ENCODE measurements at places on chromosomes 3 and 15.

GRCh38 chr15:37758412-37758811, 176.0 kb upstream of the TMCO5A start:
- DNase-seq: no peak

DNA sequence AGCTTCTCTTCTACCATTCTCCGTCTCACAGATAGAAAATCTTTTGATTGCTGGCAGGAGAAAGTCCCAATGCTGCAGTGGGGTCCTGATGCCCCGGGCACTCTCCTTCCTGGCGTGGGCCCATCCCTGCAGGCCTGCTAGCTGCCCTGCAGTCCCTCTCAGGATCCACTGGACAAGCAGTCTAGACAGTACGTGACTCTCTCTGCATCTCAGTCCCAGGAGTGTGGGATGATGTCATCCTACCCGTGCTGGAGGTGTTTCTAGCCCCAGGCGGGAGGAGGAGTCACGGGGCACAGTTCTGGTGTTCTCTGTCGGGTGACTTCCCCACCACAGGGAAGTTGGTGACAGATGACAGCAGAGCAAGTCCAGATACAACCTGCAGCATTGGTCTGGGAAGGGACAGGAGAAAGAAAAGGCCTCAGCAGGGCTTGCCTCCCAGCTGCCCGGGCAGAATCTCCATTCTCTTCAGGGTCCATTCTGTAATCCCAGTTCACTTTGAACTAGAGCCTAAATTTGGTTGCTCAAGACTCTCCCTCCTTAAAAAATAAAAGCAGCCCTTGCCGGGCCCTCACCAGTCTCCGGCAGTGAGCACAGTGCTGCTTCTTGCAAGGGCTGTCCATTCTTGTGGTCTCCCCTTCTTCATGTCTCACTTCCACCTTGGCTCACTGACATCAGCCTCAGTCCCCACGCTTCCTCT, 30.6 kb downstream of the SLC28A1 start:
- DNase-seq: no peak

- DNase-seq: no peak
These were observed 28.0 kb upstream of the TMOD3 start for GRCh38 chr15:51801391-51801835.

GRCh38 chr3:72673011-72673771, 175.1 kb downstream of the SHQ1 start:
- no peak for DNase-seq

GRCh38 chr3:74511078-74511477, 103.4 kb downstream of the CNTN3 start:
- DNase-seq: no peak

DNA sequence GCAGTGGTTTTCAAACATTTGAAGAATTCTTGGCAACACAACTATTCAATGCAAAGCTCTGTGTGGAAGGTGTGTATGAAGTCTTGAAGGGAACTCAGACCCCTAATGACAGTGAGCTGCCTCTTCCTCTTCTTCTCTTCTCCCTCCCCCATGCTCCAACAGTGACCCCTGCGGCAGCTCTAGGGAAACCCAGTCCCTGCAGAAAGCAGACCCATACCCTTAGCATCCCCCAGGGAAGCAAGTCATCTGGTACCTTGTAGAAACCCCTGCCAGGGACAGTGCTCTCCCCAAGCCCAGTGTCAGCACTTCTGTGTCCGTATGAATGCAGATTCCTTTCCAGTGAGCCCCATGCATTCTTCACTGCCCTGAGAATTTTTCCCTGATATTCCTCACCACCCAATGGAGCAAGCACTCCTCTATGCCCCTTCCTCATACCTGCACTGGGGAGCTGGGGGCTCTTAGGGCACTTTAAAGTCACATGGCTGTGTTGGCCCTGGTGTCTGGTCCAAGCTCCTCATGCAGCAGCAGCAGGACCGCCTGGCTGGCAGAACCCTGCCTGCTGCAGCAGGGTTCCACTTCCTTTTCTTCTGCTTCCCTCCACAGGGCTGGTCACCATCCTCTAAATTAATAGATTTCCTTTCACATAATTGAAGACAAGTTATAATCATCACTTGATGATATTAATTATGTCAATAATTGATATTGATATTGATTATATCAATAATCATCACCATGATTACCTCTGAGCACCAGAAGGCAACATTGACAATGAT, 442.5 kb downstream of the EPHB1 start:
- no peak for DNase-seq

DNA sequence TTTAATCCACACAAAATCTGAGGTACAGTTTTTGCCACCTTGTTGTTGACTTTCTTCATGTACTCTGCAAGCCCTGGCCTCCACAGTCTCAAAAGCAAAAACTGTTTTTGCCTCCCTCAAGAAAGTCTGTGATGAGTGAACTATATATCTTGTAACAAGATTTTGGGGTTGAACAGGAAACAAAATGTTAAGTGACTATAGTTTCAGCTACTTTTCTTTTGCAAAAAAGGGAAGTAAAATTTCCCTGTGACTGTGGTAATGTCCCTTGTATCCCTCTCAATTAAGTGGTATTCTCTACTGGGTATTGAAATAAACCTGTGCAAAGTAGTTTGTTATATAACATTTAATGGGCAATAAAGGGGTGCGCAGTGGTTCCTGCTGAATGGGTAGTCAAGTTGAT, 21.3 kb upstream of the SCAANT1 start:
- DNase-seq: no peak

DNA sequence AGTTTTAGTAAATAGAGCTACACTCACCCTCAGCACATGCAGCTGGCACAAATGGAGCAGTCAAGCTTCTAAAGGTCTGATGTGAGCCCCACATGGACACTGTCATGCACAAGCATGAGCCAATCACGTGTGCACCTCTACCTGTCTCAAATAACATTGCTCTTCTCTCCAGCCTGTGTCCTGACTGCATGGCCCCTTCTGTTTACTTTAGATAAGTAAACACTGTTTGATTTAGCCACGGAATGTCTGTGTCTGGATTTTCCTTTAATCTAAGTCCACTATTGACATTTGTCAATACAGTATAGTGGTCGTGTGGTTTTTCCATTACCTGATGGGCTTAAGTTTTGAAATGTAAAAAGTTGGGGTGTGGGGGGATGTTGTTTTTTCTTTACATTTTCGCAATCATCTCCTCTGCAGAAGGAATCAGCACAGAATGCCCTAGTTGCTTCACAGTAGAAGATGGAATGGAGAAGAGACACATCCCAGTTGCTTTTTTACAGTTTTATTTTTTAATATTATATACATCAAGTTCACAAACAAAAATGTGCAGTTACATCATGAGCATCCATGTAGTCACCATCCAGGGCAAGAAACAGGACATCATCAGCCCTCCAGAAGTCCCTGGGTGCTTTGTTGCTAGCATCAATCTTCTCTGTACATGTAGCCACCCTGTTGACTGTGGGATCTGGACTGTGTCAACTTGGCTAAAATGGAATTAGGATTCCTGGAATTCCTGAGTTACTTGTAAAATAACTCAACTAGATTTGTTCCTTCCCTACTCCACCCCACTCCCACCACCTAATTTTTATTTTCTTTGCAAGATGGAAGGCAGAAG, 146.1 kb downstream of the UACA start:
- no peak for DNase-seq

DNA sequence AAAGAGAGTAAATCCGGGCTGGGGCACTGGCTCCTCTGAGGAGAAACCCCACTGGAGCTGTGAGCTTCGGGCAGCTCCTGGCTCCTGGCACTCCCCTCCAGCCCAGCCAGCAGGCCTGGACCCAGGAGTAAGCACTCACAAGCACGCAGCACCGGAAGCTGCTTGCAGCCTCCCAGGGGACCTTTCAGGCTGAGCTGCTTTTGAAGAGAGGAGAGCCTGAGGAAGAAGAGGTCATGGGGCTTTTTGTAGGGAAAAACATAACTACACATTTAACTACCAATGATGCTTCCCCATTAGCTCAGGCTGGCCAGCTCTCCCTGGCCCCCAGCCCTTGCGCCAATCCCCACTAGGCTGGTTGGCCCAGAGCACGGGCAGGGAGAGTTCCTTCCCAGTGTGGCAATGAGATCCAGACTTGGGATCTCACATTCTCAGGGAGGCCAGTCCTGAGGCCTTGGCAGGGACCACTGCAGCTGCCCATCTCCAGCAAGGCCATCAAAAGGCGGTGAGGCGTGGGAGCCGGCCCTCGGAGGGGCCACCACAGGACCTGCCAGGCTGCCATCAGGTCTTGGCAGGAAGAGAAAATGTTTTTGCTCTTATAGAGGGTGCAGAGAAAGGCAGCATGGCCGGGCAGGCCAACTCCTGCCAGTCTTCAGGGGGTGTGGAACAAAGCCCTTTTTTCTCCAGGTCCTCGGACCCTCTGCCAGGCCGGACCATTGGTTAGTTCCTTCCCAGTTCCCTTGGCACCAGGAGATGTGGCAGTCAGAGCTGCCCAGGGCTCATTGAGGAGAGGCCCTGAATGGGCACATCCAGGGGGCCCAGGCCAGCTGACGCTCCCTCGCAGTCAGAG, 41.5 kb upstream of the MFGE8 start:
- no peak for DNase-seq

- no peak for DNase-seq
These were observed 359.8 kb downstream of the LPP start for GRCh38 chr3:188513662-188514328.

DNA sequence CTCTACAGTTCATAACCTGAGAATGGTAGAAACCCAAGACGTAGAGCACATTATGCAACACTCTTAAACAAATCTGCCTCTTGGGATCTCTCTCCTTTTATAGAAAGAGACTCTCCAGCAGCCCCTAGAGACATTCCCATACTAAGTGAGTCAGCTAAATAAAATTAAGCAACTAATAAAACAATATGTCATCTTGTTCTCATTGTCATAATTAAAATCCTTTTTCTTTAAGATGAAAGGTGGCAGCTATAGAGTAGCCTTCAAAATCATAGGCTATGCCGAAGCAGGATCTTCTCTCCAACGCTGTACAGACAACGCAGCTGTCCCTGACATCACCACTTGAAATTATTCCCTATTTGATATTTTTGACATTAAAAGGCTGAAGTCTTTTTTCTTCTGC, 790.0 kb downstream of the FHIT start:
- DNase-seq: no peak

DNA sequence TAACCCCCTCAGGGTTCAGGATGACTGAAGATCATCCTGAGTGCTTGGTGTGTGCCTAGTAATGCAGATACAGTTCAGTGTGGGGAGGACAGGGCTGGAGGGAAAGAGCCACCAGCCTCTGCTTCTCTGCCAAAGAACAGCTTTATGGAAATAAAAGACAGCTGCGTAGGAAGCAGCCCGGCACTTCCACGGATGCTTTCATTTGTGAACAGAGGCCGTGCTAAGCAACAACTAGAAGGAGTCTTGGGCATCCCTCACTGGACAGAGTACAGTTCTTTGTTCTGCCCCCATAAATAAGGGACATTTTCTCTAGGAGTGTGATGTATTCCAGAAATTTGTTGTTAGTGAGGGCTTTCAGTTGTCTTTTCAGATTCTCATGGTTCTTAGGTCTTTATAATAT, 194.8 kb upstream of the RGMA start:
- no peak for DNase-seq

DNA sequence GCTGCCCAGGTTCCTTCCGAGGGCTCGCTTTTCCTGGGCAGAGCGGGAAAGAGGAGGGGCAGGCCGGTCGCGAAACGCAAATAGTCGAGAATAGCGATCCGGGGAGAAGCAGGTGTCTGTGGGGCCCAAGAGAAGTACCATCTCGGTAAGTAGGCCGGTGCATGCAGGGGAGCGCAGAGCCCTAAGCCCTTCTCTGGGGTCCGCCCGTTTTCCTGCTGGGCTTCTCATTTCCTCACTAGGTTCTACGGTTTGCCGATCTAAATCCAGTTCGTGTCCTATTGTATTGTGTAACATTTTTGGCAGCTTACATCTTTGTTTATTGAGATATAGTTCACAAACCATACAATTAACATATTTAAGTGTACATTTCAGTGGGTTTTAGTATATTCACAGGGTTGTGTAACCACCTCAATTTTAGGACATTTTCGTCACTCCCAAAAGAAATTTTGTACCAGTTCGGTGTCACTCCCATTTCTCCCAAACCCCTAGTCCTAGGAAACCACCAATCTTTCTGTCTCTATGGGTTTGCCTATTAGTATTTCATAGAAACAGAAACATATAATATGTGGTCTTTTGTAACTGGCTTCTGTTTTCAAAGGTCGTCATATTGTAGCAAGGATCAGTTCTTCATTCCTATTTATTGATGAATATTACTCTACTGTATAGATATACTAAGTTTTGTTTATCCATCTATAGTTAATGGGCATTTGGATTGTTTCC, 6.8 kb upstream of the TRIM69 start:
- DNase-seq: no peak

- DNase-seq: peak; percentile 15
These were observed 626 bp downstream of the SEC62 start for GRCh38 chr3:169966951-169967915.

DNA sequence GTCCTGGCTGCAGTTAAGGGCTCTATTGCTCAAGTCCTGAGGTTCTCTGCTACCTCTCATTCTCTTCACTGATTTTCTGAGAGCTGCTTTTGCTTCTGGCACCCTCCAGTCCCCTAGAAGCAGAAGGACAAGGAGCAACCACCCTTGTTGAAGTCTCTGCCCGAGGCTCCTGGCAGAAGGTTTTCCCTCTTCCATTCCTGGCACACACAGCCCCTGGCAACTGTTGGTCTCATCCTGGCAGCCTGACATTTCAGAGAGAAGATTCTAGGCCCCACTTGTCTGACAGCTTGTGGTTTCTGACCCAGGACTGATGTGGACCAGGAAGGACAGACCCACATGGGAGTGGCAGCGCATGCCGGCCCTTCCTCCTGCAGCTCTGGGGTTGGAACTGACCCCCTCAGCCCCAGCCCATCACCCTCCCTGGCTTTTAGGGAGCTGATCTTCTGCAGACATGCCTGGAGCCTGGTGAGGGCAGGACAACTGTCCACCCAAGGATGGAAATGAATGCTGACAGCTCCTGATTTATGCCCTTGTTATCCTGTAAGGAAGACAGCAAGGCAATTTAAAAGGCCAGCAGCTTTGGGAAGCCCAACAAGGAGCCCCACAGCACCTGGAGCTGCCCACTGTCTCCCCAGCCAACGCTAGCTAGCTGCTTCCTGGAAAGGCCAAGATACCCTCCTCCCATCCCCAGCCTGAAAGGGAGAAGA, 13.0 kb upstream of the NTRK3 start:
- DNase-seq: no peak

- DNase-seq: peak; percentile 78
These were observed 6.4 kb downstream of the CELSR3 start for GRCh38 chr3:48656061-48656840.

DNA sequence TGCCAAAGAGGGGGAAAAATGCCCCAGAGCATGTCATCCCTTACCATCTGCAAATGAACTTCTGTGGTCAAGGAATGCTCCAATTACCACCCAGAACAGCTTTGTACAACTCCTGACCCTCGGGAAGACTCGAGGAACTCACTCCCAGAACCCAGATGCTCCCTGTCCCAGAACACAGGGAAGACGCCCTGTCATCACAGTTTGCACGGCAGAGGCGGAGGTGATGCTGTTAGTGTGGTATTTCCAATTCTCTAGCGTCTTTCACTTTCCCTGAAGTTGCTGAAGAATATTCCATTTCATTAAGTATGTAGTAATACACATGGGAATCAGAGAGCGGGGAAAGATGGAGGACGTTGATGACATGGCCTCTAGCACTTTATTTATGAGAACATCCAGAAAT, 193.7 kb downstream of the TIGIT start:
- DNase-seq: no peak
